Stimulated activated memory B cell treated with anti-CD40 and anti-IgM and Interleukin-4, amounts not matched to agents 10 μg/mL and 1 μg/mL and 100 μg/mL, for 72 hours (primary cell): ENCODE measurements at places on chromosomes 7 and 10.
A peak's percentile ranks its signal among the peaks of the same experiment; 100 is the strongest.

DNA sequence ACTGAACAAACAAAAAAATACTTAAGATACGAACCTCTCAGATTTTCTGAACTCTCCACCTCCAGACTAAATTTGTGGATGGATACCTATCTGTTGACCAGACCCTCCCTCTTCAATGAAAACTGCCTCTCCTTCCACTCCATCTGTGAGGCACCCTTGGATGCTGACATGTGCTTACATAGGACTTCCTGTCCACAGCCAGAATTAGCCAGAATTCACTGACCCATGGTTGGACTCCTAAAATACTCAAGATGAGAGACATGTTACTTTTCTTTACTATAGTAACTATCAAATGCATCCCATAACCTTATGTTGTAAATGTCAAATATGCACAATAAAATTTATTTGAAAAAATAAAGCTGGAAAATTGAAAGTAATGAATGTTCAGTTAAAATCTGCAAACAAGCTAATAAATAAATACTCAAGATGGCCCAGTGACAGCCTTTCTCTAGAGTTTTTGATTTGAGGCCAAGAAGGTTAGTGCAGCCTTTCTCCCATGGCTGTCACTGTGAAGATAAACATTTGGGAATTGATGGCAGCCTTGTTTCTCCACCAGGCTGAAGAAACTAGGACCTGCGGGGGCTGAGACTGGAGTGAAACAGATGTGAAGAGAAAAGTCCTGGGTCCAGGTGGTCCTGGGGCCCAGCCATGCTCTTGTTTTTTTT, 287.0 kb downstream of the ZEB1 start:
- no peak for ATAC-seq

DNA sequence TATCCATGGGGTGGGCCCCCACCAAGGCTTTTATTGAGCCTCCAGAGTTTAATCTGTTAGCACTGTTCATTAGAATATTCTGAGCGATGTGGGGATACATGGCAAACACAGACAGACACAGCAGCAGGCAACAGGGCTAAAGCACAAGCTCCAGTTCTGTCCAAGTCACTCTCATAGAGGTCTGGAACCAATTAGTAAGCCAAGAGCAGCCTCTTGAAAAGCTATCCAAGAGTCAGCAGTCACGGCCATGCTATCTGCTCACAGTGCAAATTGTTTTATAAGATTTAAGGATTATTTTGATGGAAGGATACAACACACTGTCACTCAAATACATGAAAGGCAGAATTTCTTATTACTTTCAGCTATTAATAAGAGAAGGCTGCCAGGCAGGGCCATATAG, 86.4 kb upstream of the DGKB start:
- no peak for ATAC-seq

DNA sequence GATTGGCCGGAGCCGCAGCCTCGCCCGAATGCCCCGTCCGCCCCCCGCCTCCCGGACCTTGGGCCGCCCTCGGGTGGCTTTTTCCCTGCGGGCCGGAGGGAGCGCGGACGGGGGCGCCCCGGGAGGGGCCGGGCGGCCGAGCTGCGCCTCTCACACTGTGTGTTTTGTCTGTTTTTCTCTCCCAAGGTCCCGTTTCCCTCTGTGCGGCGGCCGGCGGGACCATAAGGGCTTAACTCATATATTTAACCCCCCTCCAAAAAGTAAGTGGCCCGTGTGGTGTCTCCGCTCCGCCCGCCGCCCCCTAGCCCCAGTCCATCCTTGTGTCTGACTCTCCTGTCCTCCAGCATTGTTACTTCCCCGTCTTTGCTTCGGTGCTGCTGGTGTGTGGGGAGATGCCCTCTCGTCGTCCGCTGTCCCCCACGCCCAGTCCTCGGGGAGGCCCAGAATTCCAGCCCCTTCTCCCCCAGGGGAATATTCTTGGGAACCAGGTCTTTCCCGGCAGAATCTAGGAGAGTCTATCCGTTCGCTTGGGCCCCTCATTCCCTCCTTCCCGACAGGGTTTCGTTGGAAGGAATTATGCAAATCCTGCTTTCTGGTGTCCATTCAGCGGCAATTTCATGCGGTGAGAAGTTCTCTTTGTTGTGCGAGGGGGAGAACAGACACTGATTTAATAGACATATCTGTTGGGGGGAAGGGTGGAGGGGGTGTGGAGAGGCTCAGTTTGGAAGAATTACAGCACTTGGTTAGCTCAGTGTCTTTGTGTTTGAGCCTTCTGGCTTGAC, 1.3 kb downstream of the LCOR start:
- no peak for ATAC-seq

- no peak for ATAC-seq
These were observed 72.3 kb upstream of the FAM13C start for GRCh38 chr10:59434463-59435321.

- ATAC-seq = no peak
These were observed 37.8 kb downstream of the SEM1 start for GRCh38 chr7:96671854-96672253.

DNA sequence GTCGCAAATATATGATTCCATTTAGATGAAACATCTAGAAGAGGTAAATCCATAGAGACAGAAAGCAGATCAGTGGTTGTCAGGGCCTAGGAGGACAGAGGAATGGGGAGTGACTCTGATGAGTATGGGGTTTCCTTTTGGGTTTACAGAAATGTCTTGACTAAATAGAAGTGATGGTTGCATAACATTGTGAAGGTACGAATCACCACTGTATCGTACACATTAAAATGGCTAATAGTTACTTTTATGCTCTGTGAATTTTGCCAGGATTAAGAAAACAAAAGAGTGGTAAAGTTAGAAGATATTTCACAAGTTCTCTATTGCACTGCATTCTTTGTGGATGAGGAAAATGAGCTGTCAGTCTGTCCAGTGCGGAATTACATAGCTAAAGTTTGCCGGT, 407.4 kb downstream of the KCNMA1 start:
- no peak for ATAC-seq

DNA sequence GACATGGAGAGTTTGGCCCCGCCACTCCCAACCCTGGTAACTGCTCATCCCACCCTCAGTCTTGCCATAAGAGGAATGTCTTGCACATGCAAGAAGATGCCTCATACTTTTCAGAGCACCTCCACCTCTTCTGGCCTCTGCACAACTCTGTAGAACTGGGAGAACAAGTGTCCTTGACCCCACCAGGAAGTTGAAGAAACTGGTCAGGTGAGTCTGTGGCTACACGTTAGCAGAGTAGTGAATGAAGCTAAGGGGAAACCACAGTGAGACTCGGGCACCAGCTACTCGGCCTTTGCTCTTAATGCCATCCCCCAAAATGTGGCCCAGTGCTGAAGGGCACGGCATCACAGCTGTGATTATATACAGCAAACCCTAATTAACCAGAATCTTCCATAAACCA, 110.1 kb downstream of the ARID5B start:
- ATAC-seq = peak; percentile 78

DNA sequence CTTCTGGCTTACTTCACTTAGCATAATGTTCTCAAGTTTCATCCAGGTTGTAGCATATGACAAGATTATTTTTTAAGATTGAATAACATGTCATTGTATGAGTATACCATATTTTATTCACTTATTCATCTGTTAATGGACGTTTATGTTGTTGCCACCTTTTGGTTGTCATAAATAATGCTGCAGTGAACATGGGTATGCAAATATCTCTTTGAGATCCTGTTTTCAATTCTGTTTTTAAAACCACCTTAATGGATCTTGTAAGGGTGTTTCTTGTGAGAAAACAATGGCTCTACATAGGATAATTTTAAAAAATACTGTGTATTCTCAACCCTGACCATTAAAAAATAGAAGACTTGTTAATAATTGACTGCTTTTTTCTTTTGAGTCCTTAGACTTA, 290.7 kb upstream of the TMEM229A start:
- ATAC-seq = no peak

GRCh38 chr10:74755273-74755672, 71.1 kb upstream of the KAT6B start:
- no peak for ATAC-seq

DNA sequence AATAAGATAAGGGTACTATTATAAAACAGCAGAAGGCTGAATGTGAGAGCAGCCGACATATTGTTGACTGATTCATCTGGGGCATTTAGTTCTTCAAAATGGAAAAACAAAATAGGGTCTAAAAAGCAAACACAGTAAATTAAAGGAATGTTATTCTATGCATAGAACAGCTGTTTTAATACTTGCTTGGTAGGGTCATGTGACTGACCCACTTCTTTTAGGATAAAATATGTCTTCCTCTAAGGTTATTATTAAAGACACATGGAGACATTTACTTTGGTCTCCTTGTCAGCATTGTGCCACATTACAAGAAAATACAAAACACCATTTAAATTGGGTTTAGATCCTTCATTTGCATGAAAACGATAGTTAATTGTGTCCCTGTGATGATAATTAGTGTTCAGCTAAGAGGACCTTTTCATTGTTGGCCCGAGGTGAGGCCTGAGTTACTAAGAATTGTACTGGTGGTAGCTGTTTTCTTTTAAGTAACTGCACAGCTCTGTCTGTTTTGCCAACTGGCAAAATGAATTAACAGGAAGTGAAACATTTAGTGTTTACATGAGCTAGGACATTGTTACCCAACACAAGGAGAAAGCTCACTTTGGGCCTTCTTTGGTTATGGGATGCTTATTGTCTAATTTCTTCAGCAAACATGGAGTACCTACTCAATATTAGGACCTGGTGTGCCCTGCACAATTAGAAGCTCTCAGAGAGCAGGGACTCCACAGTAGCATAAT, 764.4 kb downstream of the LRMDA start:
- ATAC-seq = no peak

DNA sequence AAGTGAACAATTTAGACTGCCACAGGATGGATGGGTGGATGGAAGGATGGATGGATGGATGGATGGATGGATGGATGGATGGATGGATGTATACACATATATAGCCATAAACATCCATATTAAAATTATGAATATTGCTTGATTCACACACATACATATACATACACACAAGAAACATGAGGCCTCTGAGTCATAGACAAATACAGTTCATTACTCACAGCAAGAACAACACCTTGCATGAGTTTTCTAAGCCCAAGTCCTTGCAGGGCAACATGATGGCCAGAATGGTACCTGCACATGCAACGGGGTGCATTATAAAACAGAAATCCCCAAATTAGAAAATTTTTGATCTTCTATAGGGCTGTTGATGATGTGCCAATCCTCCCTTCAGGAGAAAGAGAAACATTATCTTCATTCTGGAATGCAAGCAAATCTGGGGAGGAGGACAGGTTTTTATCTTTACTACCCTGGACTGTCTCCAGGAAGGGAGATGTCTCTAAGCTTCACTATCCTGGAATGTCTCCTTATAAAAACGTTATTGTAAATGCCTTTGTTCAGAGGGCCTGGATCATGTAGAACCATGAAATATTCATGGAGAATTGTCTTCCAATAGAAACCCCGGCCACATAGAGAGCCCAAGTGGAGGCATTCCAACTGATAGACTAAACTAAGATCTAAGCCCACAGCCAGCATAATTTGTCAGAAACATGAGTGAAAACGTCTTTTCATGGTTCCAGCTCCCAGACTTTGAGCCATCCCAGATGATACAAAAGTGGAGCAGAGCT, 238.6 kb upstream of the LRRN3 start:
- no peak for ATAC-seq

DNA sequence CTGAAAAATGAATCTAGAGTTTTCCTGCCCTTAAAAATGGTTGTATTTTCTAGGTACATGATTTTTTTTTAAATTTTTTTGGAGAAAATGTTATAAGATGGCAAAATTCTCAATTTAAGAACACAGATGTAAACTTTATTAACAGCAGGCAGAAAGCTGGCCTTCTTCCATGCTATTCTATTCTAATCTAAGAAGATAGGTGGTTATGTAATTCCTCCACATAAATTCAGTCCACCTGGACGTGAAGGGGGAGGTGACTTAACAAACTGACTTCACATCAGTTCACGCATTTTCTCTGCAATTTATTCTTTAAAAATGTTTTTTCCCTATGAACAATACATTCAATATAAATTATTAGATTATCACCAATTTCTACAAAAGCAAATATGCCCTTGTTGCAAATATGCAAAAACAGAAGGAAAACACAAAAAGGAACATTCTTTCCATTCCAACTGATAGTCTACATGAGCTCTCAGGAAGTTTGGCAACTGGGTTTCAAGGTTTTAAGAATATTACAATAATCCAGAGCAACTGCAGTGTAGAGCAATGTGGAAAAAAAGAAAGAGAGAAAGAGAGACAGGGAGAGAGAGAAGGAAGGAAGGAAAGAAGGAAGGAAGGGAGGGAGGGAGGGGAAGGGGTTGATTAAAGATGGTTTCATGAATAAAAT, 76.8 kb downstream of the HIBADH start:
- ATAC-seq = no peak

GRCh38 chr7:55588976-55589604, 16.8 kb upstream of the VOPP1 start:
- ATAC-seq = peak; percentile 72

DNA sequence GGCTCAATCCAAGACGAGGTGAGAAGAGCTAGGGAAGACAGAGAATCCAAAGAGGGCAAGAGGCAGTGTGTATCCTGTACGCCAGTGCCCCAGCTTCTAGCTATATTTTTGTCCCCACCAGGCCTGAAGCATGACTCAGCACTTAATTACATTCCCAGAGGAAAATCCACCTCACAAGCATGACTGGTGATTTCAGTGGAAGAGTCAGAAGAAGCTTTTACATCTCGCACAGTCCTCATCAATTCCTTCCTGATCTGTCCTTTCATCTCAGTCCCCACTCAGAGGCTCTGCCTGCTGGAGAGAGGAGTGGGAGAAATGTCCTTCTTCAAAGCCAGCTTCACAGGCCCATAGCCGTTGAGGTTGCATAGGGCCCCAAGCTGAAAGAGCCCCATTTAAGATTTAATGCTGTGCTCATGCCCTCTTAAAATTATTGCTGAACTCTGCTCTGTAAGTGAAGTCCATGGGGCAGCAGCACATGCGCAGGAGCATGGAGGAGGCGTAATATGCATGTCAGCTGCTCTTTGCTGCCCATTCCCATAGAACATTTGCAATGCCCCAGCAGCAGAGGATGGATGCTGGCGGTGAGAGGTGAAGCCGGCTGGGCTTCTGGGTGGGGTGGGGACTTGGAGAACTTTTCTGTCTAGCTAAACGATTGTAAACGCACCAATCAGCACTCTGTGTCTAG, 39.0 kb upstream of the AOAH start:
- no peak for ATAC-seq

- no peak for ATAC-seq
These were observed 13.4 kb upstream of the GLI3 start for GRCh38 chr7:42250411-42250810.

DNA sequence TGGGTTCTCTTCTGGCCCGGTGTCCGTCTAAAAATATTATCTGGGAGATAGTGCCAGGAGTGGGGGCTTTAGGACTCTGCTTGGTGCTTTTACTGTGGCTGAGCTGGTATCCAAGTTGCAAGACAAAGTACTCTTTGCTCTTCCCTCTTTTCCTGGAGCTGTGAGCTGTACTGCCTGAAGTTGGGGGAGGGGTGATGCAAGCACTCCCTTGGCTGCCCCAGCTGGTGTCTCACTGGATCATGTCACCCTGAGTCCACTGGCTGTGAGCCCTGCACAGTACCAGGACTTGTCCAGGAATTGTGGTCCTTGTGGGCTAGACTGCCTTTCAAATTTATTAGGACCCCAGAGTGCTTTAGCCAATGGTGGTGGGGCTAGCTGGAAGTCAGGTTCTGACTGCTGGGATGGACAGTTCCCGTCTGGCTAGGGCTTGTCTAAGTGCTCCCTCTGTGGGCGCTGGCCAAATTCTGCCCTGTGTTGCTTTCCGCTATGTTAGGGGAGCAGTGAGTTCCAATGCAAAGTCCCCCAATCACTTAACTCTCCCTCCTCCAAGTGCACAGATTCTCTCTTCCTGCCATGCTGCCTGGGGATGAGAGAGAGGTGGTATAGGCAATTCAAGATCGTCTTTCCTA, 13.1 kb downstream of the CC2D2B start:
- no peak for ATAC-seq
